ENCODE measurements at places on chromosomes 4 and X. TPM values are rescaled to one million over a fixed set of nuclear protein-coding genes. Genes with fewer than 3 reads are reported as not detected.

DNA sequence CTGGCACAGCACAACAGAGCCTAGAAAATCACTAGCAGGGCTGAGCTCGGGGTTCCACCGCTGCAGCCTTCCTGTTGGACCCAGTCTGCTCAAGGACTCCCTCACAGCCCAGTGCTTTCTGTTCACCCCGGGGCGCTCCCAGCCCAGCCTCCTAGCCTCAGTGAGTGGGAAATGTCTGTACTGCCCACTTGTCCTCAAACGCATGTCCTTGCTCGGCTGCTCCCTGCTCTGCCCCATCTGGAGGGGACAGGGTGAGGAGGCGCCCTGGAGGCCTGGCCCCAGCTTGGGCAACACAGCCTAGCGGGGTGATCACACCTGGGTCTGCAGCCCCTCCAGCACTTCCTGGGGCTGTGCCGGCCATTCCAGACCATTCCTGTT, 11.9 kb upstream of the CCNQ start:
- no peak for DNase-seq

GRCh38 chr4:183260491-183261151, 59.5 kb downstream of the CLDN22 start:
- DNase-seq: no peak

DNA sequence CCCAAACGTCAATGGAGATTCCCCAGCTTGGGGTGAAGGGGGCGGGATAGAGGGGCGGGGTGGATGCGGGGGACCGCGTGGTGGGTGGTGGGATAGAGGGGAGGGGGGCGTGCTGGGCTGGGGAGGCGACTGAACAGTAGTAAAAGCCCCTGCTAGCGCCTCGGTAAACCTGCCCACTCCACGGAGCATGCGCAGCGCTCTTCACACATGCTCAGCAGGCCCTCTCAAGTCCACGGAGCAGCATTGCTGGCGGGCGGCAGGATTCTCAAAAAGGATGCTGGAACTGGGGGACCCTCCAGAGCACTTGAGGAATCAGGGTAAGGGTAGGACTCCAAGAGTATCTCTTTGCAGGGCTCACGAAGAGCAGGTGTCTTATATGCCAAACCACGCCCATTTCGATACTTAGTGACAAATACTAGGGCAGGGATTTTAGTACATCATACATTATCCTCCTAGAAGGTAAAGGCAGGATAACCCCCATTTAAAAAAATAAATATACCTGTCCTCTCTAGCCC, 378 bp upstream of the RPS6KA6 start:
- peak; percentile 55 for DNase-seq

GRCh38 chrX:9091258-9091657, 57.3 kb upstream of the FAM9B start:
- DNase-seq: no peak

PLAC1 gene
- not detected for total RNA-seq

DNA sequence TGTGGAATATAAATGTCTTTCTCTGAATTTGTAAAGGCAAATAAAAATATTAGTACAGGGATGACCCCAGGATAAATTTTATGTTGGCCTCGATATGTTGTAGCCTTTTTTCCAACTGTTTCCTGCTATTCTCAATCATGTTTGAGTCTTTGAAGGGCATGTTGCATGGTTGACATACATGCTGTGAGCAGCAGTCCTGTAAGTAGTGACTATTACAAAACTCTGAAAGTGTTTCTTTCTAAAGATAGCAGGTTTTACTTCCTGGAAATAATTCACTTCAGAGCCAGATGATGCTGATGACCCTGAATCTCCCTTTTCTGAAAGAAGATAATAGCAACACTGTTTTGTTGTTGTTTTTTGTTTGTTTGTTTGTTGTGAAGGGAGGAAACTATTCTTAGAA, 393.0 kb upstream of the GNPDA2 start:
- no peak for DNase-seq

DNA sequence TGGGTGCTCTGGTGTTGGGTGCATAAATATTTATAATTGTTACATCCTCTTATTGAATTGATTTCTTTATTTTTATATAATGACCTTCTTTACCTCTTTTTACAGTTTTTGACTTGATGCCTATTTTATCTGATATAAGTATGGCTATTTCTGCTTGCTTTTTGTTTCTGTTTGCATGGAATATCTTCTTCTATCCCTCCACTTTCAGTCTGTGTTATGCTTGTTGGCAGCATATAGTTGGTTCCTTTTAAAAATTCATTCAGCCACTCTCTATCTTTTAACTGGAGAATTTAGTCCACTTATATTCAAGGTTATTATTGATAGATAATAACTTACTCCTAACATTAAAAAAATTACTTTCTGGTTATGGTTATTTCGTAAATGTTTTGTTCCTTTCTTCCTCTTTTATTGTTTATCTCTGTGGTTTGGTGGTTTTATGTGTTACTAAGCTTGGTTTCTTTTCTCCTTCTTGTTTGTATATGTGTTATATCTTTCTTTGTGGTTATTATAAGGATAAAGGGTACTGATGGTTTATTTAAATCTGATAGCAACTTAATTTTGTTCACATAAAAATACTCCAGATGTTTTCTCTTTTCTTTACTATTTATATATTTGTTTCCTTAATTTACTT, 69.5 kb downstream of the IL15 start:
- DNase-seq: no peak

GRCh38 chr4:70657326-70657725, 9.0 kb downstream of the JCHAIN start:
- no peak for DNase-seq

GRCh38 chrX:154090731-154091130, 6.8 kb downstream of the MECP2 start:
- DNase-seq: no peak

PLXNB3 gene
- 3.3 TPM for total RNA-seq

GRCh38 chrX:4690521-4690920, 977.1 kb upstream of the PRKX start:
- DNase-seq: no peak

ADH1C gene
- 1.1 TPM for total RNA-seq

DNA sequence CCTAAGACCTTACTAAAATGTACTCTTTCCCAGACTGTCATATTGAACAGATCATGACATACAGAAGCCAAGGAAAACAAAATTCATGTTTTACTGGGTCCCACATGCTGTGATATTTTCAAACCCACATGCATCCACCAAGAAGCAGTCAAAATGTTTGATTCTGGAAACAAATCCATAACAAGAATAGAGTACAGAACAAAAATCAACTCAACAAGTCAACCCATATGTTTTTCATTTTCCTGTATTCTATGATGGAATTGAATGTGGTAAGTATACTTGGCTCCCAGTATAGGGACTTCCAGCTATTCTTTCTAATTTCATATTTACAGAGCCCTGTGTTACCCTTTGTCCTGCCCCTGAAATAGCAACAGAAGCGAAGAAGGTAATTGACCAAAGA, 106.8 kb downstream of the COL25A1 start:
- DNase-seq: no peak

DNA sequence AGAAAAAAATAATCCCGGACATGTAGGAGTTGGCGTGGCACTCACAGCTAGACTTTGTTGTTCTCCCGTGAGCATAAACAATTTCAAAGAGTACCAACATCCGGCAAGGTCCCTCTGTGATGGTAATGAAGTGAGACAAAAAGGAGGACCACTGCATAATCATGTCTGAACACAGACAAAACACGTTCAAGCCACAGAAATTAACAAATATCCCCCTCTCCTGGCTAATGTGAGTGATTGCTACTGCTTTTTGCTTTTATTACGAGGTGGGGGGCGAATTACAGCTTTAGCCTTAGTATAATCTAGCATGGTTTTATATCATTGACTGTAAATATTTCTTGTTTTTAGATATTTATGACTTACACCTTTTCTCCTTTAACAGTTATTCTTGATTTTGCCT, 118.5 kb downstream of the PLS3 start:
- DNase-seq: no peak

MGARP gene
- total RNA-seq: 0.73 TPM

DNA sequence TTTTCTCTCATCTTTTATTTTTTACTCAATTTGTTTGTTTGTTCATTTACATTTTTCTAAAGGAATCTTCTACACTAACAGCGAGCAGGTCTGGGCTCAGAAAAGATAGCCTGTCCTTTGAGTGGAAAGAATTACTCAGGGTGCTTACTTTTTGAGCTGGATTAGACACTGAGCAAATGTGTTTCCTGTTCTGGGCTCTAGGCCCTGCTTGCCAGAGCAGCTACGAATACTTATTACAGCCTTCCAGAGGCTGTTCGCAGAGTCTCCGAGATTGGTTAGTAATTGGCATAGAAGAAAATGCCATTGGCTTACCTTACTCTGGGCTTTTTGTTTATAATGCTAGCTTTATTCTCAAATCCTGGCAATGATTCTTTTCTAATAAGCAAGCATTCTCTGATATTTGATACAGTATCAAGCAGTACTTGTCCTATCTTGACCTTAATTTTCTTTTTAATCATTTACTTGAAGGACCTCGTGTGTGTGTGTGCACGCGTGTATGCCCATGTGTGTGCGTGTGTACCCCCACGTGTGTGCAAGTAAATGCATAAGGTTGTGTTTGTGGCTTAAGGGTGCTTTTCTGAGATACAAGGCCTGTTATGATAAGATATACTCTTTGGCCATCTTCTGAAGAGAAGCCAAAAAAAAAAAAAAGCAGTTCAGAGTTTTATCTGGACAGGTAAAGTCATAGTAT, 76.2 kb upstream of the GRXCR1 start:
- no peak for DNase-seq

DNA sequence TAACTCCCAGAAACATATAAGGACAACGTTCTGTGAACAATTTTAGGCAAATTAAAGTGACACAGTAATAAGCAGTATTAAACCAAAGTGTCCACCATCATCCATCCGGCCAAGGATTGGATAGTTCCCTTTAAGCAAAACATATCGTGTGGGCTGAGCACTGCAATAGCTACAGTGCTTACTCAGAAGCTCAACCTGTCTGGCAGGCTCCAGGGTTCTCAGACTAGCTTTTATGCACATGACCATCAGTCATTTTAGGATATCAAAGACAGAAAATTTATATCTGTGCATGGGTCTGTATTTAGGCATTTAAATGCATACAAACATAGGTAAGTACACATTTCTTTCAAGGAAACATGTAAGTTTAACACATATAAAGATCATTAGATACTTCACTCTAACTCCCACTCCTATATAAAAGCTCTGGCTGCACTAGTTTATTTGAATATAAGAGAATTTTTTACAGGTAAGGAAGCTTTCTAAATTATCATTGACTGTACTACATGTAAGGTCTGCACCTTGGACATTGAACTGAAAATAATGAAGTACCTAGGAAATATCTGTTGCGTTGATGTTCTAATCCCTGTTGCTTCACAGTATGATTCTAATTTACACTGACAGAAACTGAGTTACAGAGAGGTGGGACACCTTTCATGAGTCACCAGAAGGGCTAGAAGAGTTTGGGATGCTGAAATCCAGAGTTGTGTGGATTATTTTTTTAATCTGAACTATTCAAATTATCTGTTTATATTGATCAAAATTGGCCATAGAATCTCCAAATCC, 67.6 kb downstream of the ELOVL6 start:
- DNase-seq: no peak

All from cerebellum (tissue), 4 donors.